ENCODE measurements at places on chromosomes 11 and 22.

DNA sequence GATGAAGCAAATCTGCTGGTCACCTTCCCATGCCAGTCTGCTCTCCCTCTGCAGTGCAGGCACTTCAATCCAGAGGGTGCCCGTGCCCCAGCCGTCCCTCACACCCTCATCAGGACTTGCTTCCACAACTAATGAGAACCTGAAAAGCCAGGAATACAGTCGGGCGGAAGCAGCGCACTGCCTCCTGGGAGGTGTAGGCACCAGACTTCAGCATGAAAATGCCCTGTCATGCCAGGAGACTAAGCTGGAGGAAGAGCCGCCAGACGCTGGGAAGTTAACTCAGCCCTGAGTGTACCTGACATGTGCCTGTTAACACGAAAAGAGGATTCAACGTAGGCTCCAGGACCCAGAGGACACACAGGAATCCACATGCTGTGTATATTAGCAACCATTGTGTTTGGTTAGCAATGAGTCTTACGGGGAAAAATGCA lies 40.1 kb upstream of the FLI1 start:
- DNase-seq: no peak

GRCh38 chr11:101030692-101031091 lies 98.9 kb downstream of the PGR start:
- no peak for DNase-seq

- DNase-seq: no peak
Measured at GRCh38 chr22:32605576-32605975, 131.0 kb downstream of the FBXO7 start.

- no peak for DNase-seq
Measured at GRCh38 chr11:17401841-17402240, 13.4 kb upstream of the KCNJ11 start.

- DNase-seq: no peak
Measured at GRCh38 chr11:134684576-134684975, 272.5 kb upstream of the B3GAT1 start.

- DNase-seq: no peak
Measured at GRCh38 chr11:68839911-68840641, 1.6 kb downstream of the CPT1A start.

DNA sequence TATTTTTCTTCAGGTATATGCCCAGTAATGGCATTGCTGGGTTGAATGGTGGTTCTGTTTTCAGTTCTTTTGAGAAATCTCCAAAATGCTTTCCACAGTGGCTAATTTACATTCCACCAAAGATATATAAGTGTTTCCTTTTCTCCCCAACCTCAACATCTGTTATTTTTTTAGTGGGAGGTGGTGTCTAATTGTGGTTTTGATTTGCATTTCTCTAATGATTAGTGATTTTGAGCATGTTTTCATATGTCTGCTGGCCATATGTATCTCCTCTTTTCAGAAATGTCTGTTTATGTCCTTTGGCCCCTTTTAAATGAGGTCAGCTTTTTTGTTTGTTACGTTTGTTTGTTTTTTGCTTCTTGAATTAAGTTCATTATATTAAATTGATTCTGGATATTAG lies 760.2 kb downstream of the KCNA4 start:
- DNase-seq: no peak

DNA sequence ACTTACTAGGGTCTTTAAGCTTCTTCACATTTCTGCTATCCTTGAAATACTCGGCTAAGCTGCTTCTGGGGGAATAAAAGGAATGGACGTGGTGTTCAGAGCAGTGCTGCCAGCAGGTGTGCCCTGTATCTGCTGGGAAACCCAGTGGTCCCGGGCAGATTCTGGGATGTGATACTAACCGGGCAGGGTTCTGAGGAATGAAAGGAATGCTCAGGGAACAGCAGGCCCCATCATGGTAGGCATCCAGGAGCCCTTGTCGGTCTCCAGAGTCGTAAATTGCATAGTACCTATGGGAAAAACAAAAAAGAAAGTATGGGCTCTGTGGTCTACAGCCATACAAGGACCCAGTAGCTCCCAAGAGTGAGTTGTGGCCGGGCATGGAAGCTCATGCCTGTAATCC lies 4.5 kb upstream of the TMEM223 start:
- no peak for DNase-seq

- DNase-seq: no peak
Measured at GRCh38 chr11:1195682-1196515, 27.0 kb upstream of the MUC5B start.

- DNase-seq: no peak
Measured at GRCh38 chr22:46521994-46522393, 15.4 kb downstream of the CELSR1 start.
